ENCODE measurements at places on chromosomes 2 and 18. TPM values are rescaled to one million over a fixed set of nuclear protein-coding genes. Genes with fewer than 3 reads are reported as not detected.

Gene FBLN7
- polyA plus RNA-seq, result 1.7 TPM

Gene ARL5A
- 23.2 TPM for polyA plus RNA-seq

Gene PLEK
- polyA plus RNA-seq, result 0.72 TPM

Gene LYPD1
- polyA plus RNA-seq, result 17.4 TPM

Gene MAL
- polyA plus RNA-seq, result not detected

Gene ABHD3
- polyA plus RNA-seq, result 45.9 TPM

Gene LINC00305
- polyA plus RNA-seq, result 1.5 TPM

Gene GYPC
- 84.2 TPM for polyA plus RNA-seq

DNA sequence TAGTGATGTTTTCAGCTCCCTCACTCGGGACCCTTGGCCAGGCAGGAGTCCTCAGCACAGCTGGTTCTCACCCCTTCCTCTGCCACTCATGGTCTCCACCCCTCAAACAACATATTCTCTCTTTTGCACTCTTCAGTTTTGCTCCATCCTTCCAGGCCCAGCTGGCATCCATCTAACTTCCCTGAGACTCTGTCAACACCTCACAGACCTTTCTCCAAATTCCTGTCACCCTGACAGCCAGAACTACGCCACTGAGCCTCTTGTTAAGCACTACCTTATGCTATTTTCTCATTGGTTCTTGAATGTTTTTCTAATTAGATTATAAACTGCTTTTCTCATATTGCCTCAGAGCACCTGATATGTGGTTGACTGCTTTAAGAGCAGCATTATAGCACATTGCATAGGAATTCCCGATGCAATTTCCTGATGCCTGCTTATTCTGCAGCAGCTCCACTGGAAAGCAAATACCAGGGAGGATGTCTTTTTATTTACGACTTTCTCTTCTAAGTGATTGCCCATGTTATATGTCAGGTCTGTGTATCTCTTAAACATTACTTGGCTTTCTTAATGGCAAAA, 12.4 kb upstream of the INO80C start:
- no peak for DNase-seq

GRCh38 chr2:135555311-135555710, 24.0 kb downstream of the R3HDM1 start:
- DNase-seq, result no peak

GRCh38 chr2:231241755-231242507, 43.5 kb downstream of the ARMC9 start:
- DNase-seq, result no peak

- no peak for DNase-seq
These were observed 20.0 kb downstream of the IGFBP2 start for GRCh38 chr2:216653093-216653799.

GRCh38 chr18:62768558-62768943, 53.2 kb downstream of the PHLPP1 start:
- DNase-seq, result no peak

GRCh38 chr18:36314098-36314497, 16.6 kb downstream of the FHOD3 start:
- no peak for DNase-seq

- no peak for DNase-seq
These were observed 98.7 kb downstream of the CLIP4 start for GRCh38 chr2:29213888-29214291.

DNA sequence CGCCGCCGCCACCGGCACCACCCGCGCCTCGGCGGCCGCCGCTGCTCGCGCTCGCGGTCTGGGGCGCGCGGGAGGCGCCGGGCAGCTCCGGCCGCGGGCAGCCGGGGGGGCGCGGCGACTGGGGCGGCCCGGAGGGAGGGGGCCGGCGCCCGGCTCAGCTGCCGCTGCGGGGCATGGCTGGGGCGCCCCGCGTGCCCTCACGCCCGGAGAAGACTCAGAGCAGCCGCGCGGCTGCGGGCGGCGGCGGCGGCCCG, 295 bp downstream of the GAREM1 start:
- no peak for DNase-seq

DNA sequence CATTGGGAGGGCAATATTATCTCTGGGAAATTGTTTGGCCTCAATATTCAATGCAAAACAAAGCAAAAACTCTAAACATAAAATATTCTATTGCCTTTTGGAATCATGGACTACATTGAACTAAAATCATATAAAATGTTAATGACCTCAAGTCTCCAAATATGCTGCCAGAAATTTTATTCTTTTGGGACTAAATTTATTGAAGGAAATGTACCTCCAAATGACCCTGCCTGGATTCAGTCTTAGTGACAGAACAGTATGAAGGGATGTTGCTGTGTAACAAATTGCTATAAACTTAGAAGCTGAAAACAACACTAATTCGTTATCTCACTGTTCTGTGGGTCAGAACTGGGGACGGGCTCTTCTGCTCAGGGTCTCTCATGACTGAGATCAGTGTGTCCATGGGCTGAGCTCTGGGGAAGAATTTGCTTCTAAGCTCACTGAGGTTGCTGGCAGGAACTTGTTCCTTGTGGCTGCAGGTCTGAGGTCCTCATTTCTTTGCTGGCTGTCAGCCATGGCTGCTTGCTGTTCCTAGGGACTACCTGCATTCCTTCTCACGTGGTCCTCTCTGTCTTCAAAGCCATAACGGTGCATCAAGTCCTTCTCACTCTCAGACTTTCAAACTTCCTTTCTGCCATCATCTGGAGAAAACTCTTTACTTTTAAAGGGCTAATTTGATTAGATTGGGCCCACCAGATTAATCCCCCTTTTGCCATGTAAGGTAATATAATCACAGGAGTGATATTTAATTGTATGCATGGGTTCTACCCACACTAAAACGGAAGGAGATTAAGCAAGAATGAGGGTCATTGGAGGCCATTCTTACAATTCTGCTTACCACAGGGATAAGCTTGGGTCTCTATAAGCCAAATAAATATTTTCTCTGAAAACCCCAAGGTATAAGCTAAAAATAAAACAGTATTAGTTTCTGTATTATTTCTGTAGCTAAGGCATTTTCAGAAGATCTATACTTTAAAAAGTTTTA, 149.0 kb downstream of the ADCYAP1 start:
- DNase-seq, result no peak
